ENCODE measurements at places on chromosomes 11 and 22.

DNA sequence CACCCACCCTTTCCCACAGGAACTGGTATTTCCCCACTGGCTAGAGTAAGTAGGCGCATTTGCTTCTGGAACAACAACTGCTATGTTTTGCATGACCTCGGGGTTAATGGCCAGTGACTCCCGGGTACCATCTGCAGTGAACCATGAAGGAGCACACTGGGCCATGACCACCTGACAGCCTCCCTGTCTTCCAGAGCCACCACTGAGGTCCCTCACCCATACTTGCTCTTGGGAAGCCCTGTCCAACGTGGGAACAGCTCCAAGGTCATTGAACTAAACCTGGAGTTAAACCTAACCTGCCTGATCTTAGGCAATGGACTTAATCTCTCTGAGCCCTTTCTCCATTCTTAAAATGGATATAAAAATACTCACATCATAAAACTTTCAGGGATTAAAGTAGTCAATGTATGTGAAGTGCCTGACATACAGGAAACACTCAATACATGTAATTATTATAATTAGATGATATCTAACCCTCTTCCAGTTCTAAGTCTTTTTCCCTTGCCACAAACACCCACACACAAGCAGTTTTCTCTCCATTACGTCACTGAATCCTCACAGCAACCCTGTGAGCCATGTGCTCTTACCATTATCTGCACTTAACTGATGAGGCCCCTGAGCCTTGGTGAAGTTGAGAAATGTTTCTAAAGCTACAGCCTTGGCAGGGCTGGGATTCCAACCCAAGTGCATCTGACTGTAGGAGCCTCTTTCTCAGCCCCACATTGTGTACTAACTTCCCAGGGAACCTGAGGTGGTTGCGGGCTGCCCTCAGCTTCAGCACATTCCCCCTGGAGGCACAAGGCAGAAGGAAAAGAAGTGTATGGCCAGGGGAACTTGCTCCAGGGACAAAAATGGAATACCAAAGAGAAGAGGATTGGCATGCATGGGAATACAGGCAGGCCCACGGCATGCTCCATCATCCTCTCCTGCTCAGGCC is 74.5 kb upstream of the NCAM1 start:
- no peak for DNase-seq

- DNase-seq: no peak
Observed at GRCh38 chr11:74322667-74323066, 11.2 kb upstream of the P4HA3 start.

DNA sequence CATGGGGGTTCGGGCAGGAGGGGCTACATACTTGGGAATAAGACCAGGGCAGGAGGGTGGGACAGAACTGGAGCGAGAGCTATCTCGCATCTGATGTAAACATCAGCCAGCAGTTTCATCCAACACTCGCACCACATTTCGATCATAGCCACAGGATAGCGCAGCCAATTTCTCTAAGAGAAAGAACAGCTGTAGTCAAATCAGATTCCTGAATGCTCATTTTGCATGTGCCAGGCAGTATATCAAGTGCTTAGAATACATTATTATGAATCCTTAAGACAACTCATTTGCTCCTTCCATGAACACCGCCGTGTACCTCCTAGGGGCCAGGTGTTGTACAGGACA is 14.5 kb downstream of the DGCR2 start:
- no peak for DNase-seq

DNA sequence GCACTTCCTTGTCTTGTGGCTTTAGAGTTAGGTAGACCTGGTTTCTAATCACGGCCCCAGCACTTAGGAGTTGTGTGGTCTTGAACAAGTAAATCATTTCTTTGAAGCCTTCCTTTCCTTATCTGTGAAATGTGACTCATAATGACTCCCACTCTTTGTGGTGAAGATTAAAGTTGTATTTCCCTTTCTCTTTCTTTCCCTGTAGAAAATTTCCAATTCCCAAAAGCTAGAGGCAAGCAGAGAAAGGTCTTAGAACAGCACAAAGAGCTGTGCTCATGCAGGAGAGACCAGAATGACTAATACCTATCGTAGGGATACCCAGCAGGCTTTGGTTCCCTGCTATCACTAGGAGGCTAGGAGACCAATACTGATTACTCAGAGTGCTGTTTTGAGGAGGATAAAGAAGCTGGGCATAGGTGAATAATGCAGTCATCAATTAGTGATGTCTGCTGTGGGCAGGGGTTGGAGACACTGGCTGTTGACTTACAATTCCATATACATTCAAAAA is 270.7 kb upstream of the SYN3 start:
- no peak for DNase-seq

GRCh38 chr22:48092866-48093265 is 1330.4 kb downstream of the TBC1D22A start:
- no peak for DNase-seq

DNA sequence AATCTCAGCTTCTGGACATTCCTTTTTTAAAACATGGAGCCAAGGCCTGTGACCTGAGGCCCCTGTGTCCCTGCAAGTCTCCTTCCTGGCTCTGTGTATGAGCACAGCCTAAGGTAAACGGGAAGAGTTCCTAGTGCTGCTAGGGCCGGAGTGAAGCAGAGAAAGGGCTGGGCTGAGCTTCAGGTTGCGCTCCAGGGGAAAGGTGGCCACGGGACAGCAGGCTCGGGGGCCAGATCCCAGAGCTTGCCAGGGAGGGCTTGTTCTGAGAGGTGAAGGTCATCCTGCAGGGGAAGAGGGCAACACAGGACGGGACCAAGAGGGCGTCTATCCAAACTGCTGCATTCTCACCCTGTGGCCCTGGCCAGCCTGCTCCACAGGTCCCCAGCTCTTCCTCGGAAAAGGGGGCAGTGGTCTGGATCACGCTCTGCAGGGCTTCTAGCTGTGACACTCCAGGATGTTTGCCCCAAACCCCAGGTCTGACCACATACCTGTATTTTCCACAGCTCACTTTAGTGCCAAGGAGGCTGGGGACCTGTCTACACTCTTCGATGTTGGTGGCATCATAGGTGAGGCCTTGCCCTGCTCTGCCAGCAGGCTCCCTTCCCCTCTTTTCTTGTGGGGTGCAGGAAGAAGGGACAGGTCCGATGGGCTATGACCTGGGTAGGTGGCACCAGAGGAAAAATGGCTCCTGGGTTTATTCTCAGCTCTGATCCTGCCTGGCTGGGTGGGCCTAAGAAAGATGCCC is 20.4 kb downstream of the SLC37A2 start:
- DNase-seq: no peak

DNA sequence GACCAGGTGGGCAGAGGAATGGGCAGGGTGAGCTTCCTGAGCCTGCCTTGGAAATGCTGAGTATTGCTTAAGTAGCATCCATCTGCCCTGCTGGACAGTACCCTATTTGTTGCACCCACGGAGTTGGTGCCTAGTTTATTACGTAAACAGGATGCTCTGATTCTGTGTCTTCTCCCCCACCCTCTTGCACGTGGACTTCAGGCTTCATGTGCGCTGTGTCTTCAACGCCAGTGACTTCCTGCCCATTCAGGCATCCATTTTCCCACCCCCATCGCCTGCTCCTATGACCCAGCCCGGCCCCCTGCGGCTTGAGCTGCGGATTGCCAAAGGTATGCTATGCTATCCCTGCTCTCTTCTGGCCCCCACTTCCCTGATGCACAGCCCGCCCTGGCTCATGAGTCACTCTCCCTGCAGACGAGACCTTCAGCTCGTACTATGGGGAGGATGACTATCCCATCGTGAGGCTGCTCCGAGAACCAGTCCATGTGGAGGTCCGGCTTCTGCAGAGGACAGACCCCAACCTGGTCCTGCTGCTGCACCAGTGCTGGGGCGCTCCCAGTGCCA is 5.7 kb downstream of the ZP1 start:
- no peak for DNase-seq

DNA sequence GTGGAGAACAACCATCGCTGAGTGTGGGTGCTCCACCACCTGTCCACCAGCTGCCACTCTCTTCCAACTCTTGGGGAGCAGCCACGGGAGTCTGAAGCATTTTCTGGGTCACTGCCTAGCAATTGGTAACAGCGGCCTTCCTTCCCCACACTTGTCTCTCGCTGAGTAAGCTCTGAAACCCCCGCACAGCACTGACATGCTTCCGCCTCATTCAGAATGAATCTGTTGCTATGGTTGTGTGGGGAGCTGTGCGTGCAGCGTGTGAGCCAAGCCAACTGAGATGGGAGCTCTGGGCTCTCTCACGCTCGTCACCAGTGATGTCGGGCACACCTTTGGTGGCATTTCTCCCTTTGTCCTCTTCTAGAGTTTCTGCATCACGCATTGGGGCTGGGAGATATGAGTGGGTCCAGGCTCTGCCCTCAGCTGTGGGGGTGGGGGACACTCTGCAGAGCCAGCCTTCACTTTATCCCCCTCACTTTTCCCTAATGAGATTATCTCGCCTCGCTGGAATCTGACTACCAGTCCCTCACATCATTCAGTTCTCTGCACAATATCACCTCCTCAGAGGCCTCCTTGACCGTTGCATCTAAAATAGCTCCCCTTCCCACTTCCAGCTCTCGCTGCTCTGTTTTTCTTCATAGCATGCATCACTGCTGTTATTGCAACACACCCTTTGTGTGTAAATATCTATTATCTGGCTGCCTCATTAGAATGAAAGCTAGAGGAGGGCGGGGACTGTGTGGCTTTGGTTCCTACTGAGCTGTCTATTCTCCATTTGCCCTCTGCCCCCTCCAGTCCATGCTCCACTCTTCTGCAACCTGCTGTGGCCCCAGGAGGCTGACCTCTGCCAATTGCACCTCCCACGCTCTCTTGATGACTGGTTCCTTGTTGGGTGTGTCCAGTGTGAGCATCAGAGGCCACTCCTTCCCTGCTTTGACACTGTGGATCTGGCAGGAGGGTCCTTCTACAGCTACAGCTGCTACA is 569.9 kb upstream of the CADM1 start:
- no peak for DNase-seq

GRCh38 chr11:69002570-69003231 is 10.3 kb downstream of the MRGPRF start:
- no peak for DNase-seq

DNA sequence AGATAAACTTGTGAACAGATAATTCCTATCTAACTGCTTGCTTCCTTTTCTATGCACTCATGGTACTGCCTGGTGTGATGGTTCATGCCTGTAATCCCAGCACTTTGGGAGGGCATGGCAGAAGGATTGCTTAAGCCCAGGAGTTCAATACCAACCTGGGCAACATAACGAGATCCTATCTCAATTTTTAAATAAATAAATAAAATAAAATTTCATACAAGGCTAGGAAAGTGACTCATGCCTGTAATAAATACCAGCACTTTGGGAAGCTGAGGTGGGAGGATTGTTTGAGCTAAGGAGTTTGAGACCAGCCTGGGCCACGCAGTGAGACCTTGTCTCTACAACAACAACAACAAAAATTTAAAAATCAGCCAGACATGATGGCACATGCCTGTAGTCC is 166.6 kb downstream of the COMMD9 start:
- no peak for DNase-seq

GRCh38 chr11:5238486-5238885 is 4.2 kb upstream of the HBD start:
- no peak for DNase-seq

GRCh38 chr11:30424321-30424720 is 101.4 kb downstream of the ARL14EP start:
- no peak for DNase-seq

DNA sequence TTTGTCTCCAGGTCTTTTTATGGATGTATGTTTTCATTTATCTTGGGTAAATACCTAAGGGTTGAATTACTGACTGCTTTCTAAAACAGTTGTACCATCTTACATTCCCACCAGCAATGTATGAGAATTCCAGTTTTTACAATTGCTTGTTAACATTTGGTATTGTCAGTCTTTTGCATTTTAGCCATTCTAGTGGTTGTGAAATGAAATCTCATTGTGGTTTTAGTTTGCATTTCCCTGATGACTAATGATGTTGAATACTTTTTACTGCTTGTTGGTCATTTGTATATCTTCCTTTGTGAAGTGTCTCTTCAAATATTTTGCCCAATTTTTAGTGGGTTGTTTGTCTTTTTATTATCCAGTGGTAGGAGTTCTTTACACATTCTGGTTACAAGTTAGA is 92.8 kb downstream of the ARFGAP2 start:
- DNase-seq: no peak

GRCh38 chr22:31286360-31287255 is 5.7 kb downstream of the PIK3IP1 start:
- no peak for DNase-seq

DNA sequence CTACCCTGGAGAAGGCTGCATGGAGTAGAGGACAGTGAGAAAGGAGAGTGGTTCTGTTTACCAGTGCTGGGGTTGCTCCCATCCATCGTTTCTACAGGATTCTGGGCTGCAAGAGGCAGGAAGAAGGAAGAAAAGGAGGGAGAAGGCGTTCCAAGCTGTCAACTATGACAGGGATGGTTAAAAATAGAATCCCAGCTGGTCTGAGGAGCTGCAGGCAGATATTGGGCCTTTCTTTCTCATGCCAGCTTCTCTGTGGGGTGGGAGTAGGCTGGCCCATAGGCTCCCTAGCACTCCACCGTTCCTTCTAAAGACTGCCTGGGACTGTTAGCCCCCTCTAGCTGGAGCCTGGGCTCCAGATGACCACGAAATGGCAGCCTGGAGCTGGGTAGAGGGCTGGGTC is 13.6 kb downstream of the CCKBR start:
- DNase-seq: no peak

GRCh38 chr11:70549796-70550195 is 151.5 kb downstream of the CTTN start:
- DNase-seq: no peak

DNA sequence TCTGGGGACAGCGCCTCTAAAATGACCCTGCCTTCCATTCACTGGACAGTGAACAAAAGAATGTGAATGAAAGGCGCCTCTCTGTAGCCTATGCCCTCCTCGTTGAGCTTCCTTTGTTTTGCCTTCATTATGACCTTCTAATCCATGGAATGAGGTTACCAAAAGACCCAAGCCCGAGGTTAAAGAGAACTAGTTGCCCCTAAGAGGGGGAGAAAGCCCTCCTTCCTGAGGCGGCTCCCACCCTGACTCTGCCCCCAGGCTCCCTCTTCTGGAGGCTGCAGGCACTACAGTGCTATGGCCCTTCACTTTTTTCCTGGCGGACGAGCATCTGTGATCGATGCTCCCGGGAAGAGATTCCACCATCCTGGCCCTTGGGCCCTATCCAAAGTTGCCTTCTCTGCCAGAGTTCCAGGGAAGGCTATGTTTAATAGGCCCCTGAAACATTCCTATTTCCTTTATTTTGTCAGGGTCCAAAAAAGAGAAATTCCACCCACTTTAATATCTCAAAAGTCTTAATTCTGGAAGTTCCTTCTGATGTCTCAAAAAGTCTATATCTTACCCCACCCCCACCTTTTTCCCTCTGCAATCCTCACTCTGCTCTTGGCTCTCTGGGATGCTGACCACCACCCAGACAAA is 147.3 kb downstream of the FEZ1 start:
- DNase-seq: peak; percentile 31

DNA sequence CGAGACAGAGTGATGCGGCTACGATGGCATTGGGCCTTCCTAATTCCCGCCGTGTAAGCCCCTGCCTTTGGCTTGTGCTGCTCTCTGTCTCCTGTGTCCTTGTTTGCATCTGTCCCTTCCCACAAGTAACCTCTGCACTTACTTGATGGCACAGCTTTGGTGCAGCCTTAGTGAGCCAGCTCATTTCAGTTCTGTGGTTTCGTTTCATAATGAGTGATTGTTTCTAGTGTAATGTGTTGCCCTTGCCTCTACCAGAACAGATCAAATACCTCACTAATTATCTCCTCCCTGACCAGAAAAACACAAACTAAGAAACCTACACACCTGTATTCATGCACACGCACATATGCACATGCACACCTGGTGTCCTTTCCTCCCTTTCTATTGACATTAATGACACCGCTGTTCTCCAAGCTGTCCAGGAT is 58.8 kb downstream of the GRK3 start:
- DNase-seq: no peak

GRCh38 chr11:1486054-1486825 is at the start of gene MOB2:
Gene MOB2, minus strand, starts transcription at chr11:1486779. Its CDS starts 223 bp downstream, at chr11:1486556.
- DNase-seq: no peak

Data from stimulated activated CD4-positive, alpha-beta T cell treated with anti-CD3 and anti-CD28 coated beads, Interleukin-1b, Interleukin-23, amount 100 ng/mL, for 4 hours (primary cell).